ENCODE measurements at places on chromosomes 7 and 10.

- DNase-seq, result no peak
Observed at GRCh38 chr10:110268442-110268841, 36.3 kb downstream of the SMNDC1 start.

DNA sequence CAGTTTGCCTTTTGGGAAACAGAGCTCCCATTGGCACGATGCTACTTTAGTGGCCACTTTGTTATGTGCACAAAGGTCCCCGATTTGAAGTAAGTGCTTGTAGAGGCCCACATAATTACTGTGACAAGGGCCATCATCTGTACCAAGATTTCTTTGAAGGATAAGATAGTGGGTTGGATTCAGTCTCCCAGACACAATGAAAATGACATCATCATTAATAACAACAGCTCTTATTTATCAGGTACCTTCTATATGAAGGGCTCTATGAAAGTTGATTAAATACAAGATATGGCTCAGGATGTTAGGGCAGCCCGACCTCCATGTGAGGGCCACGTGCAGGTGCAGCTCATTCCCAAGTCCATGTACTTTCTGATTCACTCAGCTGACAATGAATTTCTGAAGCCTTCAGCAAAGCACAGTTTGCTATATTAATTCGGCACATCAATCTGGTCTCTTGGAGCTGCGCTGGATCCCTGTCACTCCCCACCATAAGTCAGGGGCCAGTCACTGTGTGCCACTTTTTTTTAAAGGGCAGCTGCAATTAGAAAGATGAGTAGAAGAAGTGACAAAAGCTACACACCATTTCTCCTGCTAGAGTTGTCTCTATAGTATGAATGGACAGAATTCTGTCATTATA, 140.3 kb downstream of the ABCA13 start:
- DNase-seq, result no peak

DNA sequence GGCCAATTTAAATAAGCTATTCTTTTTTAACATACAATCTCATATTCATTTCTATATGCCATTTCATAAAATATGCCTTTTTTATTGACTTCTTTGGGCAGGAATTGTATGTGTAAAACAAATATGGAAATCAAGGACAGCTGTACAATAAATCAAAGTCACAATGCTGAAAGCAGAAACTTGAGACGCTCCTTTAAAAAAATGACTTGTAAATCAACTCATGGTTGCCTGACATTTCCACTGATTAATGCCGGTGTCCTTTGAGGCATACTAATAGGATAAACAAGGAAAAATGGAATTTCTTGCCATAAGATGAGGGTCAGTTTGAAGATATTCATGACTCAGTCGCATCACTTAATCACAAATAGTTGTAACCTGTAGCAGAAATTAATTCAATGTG, 247.4 kb upstream of the TEX47 start:
- DNase-seq, result no peak

- DNase-seq, result no peak
Observed at GRCh38 chr7:4799508-4800268, 24.3 kb downstream of the AP5Z1 start.

DNA sequence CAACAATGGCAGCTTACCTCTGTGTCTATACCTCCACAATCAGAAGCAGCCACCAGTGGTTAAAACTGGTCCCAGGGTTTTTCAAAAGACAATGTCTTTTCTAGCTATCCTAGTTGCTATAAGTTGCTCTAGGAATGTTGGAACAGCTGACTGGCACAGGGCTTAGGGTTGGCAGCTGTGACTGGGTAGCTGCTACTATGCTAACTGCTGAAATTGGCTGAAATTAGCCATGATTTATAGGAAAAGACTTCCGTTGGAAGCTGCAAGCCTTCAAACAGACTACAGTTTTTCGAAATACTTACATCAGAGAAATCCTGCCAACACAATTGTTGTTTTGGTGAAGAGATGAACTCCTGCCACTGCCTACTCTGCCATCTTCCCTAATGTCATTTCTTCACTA, 102.3 kb downstream of the MKX start:
- no peak for DNase-seq

DNA sequence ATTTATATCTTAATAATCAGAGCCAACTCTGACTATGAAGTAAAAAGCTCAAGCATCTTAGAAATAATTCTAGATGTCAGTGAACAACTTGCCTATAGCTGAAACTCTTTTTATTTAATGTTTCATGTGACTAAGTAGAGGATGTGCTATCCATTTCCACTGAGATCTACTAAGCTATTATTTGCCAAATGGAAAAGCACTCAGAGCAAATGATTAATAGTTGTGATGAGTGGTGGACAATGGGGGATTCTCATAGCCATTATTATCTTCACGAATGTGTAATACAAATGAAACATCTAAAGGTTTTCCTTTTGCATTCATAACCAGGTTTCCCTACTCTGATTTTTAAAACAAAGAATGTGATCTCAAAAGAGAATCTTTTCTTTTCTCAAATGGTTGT, 126.6 kb upstream of the GNAI1 start:
- DNase-seq, result no peak

- DNase-seq, result no peak
Observed at GRCh38 chr7:130189343-130189742, 15.9 kb downstream of the TMEM209 start.

GRCh38 chr7:153022475-153023193, 263.1 kb downstream of the ACTR3B start:
- DNase-seq, result no peak

DNA sequence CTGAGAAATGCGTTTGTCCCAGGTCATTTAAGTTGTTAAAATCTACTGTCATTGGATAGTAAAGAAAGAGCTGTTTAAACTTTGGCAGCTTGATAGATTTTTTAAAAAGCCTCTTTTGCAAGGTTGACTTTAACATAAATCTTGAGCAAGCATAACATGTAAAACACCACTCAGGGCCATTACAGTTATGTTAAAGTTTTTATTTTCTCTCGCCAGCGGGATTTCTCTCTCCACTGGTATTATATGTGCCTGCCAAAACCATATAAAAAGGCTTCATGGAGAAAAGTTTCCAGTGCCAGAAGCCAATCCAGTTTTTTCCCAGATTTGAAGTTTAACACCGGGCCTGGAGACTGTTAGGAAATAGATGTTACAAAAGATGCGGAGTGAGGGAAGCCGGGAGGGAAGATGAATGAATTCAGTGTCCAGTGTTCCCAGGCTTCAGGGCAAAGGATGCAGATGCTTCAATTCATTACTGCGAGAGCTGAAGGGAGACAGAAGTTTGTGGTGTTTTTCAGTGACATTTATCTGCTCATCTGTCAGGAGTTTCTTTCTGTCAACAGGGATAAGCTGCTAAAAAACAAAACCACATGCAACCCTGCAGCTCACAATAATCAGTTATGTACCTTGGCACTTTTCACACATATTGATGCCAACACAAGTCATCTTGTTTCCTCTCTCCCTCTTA, 155.5 kb downstream of the SPAG6 start:
- DNase-seq, result no peak

GRCh38 chr10:77461636-77462296, 175.8 kb downstream of the KCNMA1 start:
- no peak for DNase-seq

DNA sequence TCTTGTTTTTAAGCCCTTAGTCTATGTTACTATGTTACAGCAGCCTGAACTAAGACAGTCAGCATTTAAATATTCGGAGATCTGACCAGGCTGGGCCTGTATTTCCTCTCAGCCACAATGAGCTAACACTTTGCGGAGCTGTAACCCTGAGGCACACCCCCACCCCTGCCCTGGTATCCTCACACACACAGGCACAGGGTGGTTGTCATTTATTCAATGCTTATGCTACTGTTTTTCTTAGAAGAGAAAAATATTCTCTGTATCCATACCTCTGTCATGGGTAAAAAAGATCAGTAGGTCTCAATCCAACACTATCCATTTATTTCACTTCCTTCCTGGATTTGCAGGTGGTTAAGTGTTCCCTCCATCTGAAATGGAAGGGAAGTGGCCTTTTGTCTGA, 80.3 kb upstream of the TRIL start:
- DNase-seq, result no peak

- DNase-seq, result no peak
Observed at GRCh38 chr7:14892961-14893360, 9.6 kb downstream of the DGKB start.

GRCh38 chr7:156829669-156830336, 63.2 kb downstream of the LMBR1 start:
- DNase-seq, result no peak

DNA sequence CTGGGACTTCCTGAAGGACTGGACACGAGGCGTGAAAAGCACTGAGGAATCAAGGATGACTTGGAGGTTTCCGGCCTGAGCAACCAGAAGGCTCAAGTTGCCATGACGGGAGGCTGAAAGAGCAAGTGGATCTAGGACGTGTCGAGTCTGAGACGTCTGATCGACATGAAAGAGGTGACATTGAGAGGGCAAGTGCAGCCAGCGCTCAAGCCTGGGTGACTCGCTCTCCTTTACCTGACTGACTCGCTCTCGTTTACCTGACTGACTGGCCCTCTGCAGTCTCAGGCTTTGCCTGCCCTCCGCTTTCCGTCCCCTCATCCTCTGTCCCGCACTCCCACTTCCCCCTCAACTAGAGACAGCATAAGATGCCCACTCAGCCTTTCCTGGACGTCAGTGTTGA, 202.6 kb upstream of the FRMD4A start:
- no peak for DNase-seq

GRCh38 chr7:97971120-97971989, 18.6 kb downstream of the OCM2 start:
- DNase-seq, result peak; percentile 25

DNA sequence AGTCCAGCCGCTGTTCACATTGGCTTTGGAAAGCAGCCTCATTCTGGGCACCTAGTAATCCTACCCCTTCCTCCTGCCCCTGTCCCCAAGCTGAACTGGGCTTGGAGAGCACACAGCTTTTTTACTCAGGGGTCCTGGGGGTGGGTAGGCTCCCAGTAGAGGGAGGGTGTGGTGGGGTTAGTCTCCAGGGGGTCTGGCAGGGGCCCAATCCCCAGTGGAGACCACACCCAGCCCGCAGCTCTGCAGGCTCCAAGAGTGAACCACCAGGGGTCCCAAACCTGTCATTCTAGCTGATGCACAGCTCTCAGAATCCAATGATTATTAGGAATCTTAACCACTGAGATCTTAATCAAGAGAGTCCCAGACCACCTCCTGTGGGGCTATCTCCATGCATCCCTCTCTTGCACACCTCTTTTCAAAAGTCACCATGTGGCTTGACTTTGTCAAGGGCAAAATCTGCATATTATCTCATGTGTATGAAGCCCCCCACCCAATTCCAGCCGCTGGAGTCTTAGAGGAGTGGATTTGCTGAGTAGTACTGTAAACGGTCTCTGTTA, 2.7 kb downstream of the HOXA11 start:
- no peak for DNase-seq

DNA sequence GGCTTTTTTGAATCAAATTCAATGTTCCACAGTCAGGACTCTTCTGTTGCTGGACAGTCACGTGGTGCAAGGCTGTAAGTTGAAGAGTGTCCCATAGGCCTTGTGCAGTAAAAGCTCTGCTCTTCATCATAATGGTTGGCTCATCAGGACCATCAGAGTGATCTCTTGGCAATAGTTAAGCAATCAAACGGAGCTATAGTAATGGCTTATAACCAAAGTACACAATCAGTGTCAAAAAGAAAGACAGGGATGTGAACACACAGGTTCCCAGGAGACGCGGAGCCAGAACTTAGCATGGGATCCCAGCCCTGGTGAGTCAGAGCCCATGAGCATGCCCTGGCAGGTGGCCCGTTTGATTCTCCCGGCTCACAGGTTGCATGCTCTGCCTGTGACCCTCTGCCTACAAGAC, 10.8 kb upstream of the GPNMB start:
- peak; percentile 75 for DNase-seq

DNA sequence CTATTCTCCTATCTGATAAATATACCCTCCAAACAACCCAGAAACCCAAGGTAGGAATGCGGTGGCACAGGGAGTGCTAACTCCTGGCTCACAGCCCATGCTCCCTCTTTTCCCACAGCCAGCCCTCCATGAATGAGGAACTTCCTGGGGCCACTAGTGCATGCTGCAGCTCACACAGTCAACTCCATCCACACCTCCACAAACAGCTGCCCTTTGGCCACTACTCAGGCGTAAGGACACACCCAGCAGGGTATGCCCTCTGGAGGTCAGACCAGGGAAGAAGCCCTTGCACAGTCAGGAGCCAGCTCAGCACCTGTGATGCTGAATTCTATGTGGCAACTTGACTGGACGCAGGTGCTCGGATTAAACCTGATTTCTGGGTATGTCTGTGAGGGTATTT, 85.2 kb upstream of the PIK3CG start:
- no peak for DNase-seq

DNA sequence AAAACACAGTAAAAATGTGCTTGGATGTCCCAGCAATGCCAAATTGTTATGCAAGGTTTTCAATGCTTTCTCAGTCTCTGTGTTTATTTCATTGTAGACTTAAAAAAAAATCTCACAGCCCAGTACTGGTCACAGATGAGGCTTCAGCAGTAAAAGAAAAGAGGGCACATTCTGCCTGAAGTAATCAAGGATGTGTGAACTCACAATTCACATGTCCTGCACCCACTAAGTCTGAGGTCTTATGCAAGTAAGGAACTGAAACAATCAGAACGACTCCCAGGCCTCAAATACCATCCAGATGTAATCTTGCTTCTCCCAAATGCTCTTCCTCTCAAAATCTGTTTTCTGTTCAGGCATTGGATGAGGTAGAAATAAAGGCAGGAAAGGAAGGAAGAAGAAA, 33.7 kb downstream of the ADRB1 start:
- DNase-seq, result no peak

DNA sequence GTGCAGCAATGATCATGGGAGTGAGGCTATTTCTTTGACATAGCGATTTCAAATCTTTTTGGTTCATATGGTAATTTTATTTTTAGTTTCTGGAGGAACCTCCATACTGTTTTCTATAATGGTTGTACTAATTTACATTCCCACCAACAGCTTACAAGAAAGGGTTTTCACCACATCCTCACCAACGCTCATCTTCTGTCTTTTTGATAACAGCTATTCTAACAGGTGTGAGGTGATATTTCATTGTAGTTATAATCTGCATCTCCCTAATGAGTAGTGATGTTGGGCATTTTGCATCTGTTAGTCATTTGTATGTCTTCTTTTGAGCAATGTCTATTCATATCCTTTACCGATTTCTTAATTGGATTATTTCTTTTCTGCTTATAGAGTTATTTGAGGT, 75.0 kb upstream of the FHIP2A start:
- DNase-seq, result no peak
